D721Med (cell line): ENCODE measurements at places on chromosomes 4 and X.
A peak's percentile ranks its signal among the peaks of the same experiment; 100 is the strongest.

DNA sequence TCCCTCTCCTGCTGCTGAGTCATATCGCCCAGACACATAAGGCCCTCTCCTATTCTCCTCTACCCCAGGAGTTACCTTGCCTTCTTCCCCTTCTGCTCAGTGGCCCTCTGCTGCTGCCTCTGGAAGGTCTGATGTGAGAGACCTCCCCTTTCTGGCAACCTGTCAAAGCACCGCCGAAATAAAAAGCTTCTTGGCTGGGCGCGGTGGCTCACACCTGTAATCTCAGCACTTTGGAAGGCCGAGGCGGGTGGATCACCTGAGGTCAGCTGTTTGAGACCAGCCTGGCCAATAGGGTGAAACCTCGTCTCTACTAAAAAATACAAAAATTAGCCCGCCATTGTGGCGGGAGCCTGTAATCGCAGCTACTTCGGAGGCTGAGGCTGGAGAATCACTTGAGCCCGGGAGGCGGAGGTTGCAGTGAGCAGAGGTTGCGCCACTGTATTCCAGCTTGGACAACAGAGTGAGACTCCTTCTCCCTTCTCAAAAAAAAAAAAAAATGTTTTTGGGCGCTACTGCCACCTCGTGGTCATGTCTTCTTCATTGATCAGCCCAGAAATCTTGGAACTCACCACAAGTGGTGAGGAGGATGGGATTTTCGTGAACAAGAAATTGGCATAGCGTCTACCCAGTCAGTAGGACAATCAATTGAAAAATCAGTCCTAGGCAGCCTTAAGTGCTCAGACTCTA is 8.6 kb upstream of the ZXDA start:
- DNase-seq, result no peak

GRCh38 chr4:22672944-22673343 is 19.8 kb upstream of the GBA3 start:
- no peak for DNase-seq

GRCh38 chr4:13570916-13571315 is 26.6 kb upstream of the NKX3-2 start:
- no peak for DNase-seq

- no peak for DNase-seq
These were observed 88.5 kb upstream of the ADRA2C start for GRCh38 chr4:3677748-3678070.

- DNase-seq, result no peak
These were observed 78.0 kb downstream of the DMD start for GRCh38 chrX:33133320-33133719.

GRCh38 chr4:147854154-147854553 is 122.3 kb downstream of the ARHGAP10 start:
- no peak for DNase-seq

GRCh38 chrX:119617517-119618164 is 11.4 kb upstream of the NKRF start:
- no peak for DNase-seq

GRCh38 chr4:170758988-170759387 is 669.2 kb upstream of the AADAT start:
- DNase-seq, result no peak

- no peak for DNase-seq
These were observed 2.9 kb downstream of the TMEM129 start for GRCh38 chr4:1718095-1718850.

DNA sequence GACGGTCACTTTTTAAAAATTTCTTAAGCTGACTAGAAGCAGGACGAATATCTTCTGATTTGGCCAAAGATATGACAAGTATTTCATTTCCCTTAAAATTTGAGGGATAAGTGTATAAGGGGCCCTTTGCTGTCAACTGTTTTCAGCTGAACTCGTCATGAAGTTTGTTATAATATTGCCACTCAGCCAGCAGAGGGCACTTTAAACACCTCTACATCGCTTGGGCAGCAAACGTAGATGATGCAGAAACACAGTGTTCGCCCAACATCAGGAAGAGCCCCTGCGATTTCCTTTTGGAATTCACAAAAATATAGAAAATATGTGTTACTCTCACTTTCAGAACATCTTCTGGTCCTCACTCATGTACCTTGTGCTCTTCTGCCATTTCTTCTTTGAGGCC is 435.7 kb upstream of the FMR1 start:
- DNase-seq, result no peak

DNA sequence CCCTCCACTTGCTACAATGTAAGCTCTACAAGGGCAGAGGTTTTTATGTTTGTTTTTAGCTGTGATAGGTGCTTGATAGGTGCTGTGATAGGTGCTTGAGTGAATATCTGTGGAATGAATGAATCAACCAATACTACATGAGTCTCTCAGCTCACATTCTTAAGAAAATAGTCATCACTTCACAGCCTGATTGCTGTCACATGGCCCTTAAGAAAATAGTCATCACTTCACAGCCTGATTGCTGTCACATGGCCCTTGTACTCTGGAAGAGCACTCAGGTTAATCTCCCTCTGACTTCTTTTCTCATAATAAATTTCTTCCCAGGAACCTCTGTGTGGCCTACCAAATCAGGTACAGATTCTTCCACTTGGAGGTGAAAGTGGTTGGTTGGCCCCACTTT is 335.2 kb downstream of the TENM3 start:
- no peak for DNase-seq

DNA sequence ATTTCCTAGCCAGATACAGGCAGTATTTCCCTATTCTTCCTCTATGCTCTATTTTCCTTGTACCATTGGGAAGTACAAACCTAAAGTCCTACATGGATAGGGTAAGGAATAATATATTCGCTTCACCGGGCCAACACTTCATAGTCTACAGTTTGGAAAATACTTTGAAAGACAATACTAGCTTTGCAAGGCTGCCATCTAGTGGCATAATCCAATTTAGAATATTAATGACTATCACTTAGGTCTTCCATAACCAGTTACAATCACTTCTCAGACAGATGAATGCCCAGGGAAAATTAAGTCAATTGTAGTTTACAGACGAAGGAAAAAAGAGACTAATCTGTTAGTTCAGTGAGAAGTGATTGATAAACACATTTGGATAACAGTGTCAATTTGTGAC is 141.0 kb upstream of the FAM47C start:
- no peak for DNase-seq

GRCh38 chrX:22121161-22121560 is 89.0 kb downstream of the PHEX start:
- DNase-seq, result no peak

- no peak for DNase-seq
These were observed 76.7 kb downstream of the TAB3 start for GRCh38 chrX:30812326-30812725.

GRCh38 chr4:151600432-151600831 is 160.4 kb downstream of the GATB start:
- no peak for DNase-seq

- DNase-seq, result no peak
These were observed 86.0 kb upstream of the NMU start for GRCh38 chr4:55722132-55722531.

GRCh38 chr4:15500701-15501100 is 31.0 kb downstream of the CC2D2A start:
- no peak for DNase-seq

GRCh38 chrX:136028383-136028984 is 43.2 kb downstream of the SLC9A6 start:
- peak; percentile 17 for DNase-seq

DNA sequence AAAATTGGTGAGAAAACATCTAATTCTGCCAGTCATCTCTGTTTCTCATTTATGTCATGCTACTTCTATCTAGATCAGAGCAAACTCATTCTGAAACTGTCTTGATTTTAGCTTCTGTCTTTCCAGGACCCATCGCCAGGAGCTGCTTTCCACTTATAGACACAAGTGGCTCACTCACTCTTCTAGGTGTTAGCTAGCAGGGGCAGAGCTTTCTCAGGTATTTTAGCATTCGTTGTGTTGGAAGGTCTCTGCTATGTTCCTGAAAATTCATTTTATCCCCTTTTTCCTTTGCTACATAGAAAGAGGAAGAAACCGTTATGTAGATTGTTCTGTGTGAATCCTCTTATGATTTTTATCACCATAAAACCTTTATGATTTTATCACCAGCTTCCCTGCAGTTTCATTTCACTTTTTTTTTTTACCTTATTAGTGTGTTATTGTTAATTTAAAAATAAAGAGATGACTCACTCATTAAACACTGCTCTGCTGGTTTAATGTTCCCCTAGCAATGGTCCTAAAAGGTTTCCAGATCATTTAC is 246.6 kb upstream of the AADAT start:
- no peak for DNase-seq

- DNase-seq, result no peak
These were observed 93.9 kb downstream of the PHKA2 start for GRCh38 chrX:18890049-18890381.

GRCh38 chr4:22167201-22167600 is 218.6 kb upstream of the KCNIP4 start:
- no peak for DNase-seq

- no peak for DNase-seq
These were observed 1.3 kb downstream of the PARM1 start for GRCh38 chr4:74934016-74934831.

GRCh38 chr4:152103181-152103901 is 342.5 kb upstream of the GATB start:
- no peak for DNase-seq

- no peak for DNase-seq
These were observed 53.4 kb upstream of the CBR4 start for GRCh38 chr4:169063441-169063840.

GRCh38 chrX:11781734-11782370 is 23.8 kb downstream of the MSL3 start:
- no peak for DNase-seq

GRCh38 chr4:3807822-3808496 is 41.8 kb downstream of the ADRA2C start:
- peak; percentile 75 for DNase-seq

DNA sequence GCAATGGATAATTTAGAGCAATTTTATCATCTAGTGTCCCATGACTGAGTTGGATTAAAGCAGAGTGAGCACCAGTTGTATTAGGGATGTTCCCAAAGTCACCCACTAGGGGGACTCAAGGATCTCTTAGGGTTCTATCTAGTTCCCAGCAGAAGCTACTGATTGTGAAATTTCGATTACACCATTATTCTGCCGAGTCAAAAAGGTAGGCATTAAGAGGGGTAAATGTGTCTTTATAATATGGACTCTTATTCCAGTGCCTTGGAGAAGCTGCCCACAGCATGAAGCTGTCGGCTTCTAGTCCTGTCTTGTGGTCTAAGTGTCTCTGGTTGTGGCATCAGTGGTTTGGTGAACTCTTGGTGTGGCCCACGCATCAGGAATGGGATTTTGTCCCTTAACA is 53.3 kb downstream of the RGS12 start:
- DNase-seq, result no peak

- DNase-seq, result no peak
These were observed 2079.7 kb upstream of the AGA start for GRCh38 chr4:179521952-179522351.

DNA sequence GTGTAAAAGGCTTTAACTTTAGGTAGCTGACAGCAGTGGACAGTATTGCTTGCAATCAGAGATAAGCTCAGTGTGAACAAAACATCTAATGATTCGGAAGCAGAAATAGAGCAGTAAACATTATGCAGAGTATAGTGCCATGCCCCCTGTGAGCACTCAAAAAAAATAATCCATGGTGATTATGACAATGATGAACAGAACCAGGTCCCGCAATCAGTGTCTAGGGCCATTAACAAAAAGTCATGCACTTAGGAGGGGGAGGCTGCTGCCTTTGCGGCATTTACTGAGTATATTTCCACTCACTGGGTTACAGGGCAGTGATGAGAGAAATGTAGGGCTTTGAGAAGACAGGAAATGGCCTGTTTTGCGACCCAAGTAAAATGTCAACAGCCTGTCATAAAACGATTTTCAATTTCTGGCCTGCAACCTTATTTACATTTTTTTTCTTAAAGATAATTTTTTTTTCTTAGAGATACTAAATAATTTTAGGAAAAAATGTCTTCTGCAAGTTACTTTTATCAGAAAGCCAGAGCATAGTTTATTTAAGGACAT is 27.3 kb upstream of the NEIL3 start:
- DNase-seq, result no peak

DNA sequence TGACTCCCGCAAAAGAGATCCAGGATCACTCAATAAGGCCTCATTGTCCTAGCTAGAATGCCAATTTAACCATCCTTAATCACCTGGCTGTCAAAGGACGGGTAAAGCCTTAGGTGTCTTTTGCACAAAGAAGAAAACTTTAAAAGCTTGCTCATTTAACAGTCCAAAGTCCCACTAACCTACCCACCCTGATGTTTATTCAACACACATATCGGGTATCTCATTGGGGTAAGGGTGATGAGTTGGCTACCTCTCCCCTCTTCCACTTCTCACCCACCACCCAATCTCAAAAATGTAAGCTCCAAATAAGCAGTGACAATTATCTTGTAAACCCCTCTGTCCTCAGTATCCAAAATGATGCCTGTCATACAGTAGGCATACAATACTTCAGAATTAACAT is 988 bp upstream of the SRD5A3 start:
- no peak for DNase-seq

DNA sequence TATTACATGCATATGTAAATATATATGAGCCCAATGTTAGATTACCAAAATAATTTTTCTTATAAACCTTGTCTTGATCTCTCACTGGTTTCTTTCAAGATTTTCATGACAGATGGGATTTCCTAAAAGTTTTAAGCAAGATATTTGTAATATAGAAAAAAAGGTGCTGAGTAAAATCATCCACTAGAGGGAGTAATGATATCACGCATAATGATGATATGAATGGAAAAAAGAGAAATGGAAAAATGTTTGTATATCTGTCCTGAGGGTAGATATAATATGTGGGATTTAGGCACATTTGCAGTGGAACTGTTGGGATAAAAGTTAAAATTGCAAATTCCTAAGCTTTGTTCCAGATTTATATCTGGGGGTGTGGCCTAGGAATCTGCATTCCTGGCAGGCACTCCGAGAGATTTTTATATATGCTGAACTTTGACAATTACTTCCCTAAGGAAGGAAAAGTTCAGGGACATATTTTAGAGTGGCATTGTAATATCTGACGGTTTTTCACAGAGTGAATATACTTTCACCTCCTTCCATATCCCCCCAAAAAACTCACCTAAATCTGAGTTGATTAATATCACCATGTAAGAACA is 60.5 kb downstream of the TMA16 start:
- DNase-seq, result no peak

- DNase-seq, result no peak
These were observed 12.0 kb upstream of the TNIP2 start for GRCh38 chr4:2768124-2768523.

GRCh38 chrX:3442691-3443090 is 96.2 kb upstream of the MXRA5 start:
- no peak for DNase-seq

- DNase-seq, result no peak
These were observed 39.5 kb upstream of the RASL11B start for GRCh38 chr4:52822583-52822971.

DNA sequence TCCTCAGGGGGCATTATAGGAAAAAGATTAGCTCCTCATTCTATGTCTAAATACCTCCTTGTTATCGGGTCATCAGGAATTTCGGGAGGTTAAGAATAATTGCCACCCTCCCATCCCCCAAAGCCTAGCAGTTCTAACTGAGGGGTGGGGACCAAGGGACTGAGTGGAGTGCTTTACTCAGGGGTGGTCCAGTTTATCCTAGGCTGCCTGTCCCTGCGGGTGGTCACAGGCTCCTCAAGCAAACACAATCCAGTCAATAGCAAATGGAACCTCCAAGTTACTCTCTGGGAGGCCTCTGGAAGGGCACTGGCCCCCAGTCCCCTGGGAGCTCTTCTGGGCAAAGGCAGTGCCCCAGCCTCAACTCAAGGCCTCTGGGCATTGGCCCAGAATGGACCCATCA is 6.7 kb downstream of the ELF4 start:
- no peak for DNase-seq
